ENCODE measurements at places on chromosomes 2 and 18.

DNA sequence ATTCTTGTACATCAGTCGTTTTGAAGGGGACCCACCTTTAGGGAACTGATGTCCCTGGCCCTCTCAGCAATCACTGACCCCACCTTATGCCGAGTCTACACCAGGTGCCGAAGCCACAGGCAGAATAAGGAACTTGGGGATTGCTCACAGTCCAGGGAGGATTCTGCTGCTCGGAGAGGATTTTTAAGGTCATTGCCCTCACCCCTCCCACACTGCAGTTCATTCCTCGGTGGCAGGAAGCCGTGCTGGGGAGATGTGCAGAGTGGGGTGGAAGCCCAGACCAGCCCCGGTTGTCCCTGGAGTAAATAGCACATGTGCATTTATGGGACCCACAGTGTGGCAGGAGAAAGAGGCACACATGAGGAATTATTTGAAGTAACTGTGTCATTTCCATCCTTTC is 50.4 kb downstream of the PLB1 start:
- DNase-seq: no peak

GRCh38 chr18:2009942-2010697 is 561.2 kb downstream of the METTL4 start:
- DNase-seq: no peak

DNA sequence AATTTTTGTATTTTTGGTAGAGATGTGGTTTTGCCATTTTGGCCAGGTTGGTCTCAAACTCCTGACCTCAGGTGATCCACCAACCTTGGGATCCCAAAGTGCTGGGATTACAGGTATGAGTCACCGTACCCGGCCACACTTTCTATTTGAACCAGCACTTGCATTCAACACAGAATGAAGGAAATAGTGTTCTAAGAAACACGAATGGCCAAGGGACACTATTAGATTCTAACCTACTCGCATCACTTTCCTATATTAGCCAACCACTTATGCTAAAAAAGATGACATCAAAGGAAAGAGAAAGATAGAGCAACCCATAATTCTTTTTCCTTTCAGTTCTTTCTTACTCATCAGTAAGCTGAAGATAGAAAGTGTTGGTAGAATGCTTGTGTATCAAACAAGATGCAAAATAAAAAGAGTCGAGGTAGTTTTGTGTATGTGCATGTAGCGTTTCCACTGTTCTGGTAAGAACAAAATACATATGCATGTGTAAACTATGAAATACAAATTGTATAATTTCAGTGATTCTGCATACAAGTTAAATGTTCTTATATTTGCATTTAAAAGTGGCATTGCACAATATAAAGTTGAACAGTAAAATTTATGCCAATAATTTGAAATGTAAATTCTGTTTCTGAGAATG is 247.6 kb downstream of the CDCA7 start:
- DNase-seq: no peak

DNA sequence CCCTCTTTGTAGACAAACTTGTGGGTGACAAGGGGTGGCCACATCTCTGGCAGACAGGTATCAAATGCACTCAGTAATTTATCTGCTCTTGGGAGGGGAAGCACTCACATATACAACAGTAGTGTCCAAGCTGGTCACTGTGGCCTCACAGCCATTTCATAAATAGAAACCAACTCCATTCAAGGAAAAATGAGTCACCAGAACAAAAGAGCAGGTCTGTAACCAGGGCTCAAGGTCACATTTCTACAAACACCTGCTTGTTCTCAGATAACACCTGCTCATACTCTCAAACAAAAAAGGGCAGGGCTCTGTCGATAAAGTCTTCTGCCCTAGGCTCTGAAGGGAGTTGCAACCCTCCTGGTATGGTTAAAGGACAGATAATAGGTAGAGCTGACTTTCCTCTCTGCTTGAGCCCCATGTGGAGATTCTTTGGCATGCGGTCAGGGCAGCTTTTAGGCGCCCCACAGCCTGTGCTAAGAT is 459.0 kb downstream of the BCL11A start:
- no peak for DNase-seq

DNA sequence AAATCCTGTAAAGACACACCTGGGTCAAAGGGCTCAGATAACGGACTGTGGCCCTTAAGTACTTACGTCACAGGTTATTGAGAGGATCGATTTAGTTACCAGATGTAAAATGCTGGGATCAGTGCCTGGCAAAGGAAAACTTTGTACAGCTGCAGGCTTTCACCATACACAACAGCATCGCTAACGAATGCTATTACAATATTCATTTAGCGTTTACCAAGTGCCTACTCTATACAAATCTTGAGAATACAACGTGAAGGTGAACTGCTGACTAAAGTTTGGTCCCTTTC is 619 bp upstream of the MSH6 start:
- DNase-seq: no peak

DNA sequence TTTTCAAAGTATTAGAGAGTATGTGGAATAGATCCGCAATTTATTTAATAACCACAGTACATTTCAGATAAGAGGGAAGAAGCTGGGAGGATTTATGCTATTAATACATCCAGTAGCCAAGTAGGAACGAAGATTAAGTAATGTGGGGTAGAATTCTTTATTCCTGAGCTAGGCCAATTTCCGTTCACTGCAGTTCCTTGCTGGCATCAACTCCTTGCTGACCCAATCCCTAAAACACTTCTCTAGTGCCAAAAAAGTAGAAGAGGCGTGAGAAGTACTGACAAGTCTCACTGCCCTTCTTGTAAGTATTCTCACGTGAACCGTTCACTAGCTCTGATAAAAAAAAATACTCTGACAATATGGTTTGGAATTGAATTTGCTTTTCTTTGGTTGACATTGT is 211.4 kb downstream of the EPHA4 start:
- DNase-seq: no peak

GRCh38 chr2:54936766-54937165 is 113.5 kb downstream of the RTN4 start:
- DNase-seq: no peak

DNA sequence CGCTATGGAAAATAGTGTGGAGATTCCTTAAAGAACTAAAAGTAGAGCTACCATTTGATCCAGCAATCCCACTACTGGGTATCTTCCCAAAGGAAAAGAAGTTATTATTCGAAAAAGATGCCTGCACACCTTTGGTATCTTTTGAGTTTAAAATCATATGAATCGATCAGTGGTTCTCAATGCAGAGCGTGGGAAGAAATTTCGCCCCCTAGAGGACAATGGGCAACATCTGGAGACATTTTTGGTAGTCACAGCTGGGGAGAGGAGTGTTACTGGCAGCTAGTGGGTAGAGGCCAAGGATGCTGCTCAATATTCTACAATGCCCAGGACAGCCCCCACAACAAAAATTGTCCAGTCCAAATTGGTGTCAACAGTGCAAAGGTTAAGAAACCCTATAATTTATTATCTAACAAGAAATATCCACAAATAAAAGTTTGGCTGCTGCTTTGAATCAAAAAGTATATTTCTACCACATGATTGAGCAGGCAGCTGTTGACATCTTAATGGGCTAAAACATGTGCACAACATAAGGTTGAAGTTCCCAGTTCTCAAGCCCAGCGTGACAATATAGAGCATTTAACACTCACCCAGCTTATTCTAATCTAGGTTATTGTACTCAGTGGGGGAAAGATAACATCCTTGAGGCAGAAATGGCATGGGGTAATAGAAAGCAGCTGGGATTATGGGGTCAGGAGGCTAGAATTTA is 425.7 kb downstream of the LRATD1 start:
- DNase-seq: no peak

- no peak for DNase-seq
These were observed 262.4 kb downstream of the NDUFA10 start for GRCh38 chr2:239762655-239763269.

Data from activated gamma-delta T cell (primary cell).